ENCODE measurements at places on chromosomes 13 and 19.

GRCh38 chr19:49746206-49746958, 16.7 kb downstream of the TSKS start:
- no peak for DNase-seq

- DNase-seq, result no peak
Measured at GRCh38 chr13:45518525-45519245, 53.9 kb downstream of the COG3 start.

- DNase-seq, result no peak
Measured at GRCh38 chr19:16380943-16381755, 56.5 kb downstream of the KLF2 start.

- no peak for DNase-seq
Measured at GRCh38 chr19:911197-912033, 1.6 kb downstream of the R3HDM4 start.

- DNase-seq, result no peak
Measured at GRCh38 chr13:49908637-49909036, 27.5 kb downstream of the SPRYD7 start.

DNA sequence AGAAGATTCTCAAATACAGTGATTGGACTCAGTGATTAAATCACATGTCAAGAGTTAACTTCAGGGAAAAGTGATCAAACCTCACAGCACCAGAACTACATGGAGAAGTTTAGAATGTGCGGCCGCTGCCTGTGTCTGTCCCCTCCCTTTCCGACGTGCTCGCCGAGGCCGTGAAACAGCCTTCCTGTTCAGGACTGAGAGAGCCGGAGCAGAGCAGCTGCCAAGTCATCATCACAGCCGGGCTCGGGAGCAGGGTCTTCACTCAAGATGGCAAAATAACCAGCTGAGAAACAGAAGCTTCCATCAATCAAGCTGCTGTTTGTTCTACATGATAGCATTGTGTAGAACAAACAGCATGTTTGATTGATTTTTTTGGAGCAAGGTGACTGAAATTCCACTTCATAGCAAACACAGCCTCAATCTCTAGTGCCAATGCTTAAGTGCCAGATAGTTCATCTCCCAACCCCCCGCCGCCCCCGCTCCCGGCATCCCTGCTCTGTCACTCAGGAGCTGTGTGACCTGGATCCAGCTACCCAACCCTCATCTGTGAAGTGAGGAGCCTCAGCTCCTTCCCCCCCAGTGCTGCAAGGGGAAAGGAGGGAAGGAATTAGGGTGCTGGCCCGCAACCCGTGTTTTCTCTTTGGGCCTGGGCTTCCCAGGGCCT, 70.6 kb downstream of the HSPH1 start:
- no peak for DNase-seq

DNA sequence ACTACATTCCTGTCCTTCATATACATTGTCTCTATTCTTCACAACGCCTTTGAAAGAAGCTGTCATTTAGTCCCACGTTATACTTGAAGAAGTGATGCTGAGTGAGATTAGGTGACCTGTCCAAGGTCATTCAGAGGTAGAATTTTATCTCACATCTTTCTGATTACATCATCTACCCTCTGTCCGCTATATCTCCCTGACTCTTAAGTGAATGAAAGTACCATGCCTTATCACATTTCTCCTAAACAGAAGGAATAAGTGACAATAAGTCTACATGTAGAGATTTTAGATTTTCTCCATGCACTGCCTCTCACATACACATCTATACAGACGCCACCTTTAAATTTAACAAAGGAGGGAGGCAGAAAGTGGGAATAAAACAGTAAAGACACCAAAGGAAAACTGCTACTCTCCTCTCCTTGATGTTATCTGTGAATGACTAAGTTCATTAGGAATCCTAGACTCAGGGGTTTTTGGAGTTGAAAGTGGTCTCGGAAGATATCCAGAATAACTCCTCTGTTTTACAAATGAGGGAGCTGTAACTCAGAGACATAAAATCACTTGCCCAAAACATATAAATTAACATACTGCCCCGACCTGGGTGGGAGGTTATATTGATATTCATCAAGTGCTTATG, 4.9 kb upstream of the CLDN10 start:
- DNase-seq, result no peak
